Activated CD8-positive, alpha-beta T cell treated with anti-CD3 and anti-CD28 coated beads, Interleukin-2, amount 10 ng/mL, durations not matched to agents 7 days and 5 days (primary cell): ENCODE measurements at places on chromosomes 5 and 9. TPM values are rescaled to one million over a fixed set of nuclear protein-coding genes. Genes with fewer than 3 reads are reported as not detected.

DNA sequence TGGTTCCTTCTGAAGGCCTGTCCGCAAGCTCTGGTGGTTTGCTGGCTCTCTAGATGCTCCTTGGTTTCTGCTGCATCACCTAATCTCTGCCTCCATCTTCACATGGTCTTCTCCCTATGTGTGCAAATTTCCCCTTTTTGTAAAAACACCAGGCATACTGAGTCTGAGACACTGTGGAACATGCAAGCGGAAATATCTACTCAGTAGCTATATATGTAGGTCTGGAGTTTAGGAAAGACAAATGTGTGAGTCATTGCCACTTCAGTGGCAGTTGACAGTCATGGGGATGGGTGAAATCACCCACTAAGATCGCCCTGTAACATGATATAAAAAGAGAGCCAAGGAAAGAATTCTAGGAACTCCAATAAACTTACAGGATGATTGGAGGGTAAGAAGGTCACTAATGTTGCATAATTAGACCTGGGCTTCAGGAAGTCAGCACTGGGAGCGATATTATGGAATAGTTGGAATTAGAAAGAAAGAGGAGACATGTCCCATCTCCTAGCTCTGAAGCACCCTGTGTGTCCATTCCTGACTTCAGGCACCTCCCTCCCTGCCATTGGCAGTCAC, 22.7 kb upstream of the UBLCP1 start:
- DNase-seq = no peak

- DNase-seq = no peak
Measured at GRCh38 chr5:72245951-72246532, 74.0 kb downstream of the MRPS27 start.

Gene LCN15
- not detected for total RNA-seq

Gene C9orf57
- not detected for total RNA-seq
